Coronary artery (tissue), 2 donors: ENCODE measurements at places on chromosomes 5 and 9.

DNA sequence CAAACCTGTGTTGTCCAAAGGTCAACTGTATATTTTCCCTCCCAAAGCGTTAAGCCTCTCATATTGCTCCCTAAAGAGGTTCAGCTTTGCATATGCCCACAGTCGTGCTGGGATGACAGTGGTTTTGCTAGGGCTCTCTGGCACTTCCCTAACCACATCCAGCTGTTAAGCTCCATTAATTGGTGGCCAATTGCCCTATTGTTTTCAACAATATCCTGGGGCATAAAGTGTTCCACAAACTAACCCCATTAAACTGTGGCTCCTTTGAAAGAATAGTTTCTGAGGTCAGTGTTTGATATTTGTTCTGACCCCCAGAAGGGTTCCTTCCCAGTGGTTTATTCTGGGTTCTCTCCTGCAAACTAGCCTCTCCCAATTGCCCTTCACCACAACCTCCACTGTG is 194.5 kb downstream of the HSD17B3 start:
- no peak for DNase-seq

DNA sequence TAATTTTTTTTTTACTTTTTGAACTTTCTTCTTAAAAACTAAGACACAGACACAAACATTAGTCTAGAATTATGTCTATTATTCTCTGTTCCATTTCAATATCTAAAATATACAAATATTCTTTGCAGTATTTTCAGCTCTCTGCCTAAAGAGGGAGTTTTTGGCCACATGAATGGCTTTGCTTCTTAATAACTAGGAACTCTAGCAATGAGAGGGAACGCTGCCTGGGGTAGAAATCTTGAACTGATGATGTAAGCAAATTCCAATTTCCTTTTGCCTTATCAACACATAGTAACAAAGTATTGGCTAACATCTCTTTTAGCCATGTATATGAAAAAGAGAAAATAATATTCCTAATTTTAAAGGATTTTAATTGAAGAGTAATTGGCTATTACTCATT is 51.9 kb downstream of the SLC25A46 start:
- no peak for DNase-seq

GRCh38 chr5:177123789-177124485 is 9.6 kb upstream of the NSD1 start:
- DNase-seq = no peak

- DNase-seq = no peak
Measured at GRCh38 chr5:124530916-124531315, 215.5 kb downstream of the ZNF608 start.

DNA sequence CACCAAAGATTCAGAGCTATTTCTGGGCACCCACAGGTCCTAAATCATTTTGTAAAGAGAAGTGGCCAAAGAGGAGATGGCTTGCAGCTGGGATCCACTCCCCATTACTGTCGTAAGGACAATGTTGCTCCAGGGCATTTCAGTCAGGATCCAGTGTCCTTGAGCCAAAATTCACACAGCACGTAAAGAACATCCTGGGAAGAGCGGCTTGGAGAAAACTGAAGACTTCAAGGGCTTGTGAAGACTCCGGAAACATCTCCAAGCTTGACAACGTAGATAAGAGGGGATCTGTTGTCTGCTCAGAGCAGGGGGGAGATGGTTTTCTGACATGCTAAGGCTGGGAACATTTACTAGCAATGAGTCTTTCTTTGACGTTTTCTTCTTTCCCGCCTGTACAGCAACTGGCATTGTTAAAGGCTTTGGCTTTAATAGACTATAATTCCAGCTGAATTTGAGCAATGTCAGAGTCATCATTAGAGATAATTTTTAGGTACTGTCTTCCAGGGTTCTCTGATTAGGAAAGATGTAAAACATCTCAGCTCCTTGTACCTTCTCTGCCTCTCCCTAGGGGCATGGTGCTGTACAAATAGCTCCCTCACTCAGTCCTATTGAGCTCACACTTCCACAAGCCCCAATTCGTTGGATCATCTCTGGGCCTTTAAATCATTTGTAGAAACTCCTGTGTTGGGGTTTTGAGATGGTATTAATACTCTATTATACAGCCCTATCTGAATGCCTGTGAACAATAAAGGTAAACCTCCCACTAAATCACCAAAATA is 39.7 kb downstream of the EGFLAM start:
- no peak for DNase-seq

- DNase-seq = no peak
Measured at GRCh38 chr9:18023332-18023731, 444.5 kb downstream of the SH3GL2 start.

GRCh38 chr5:56359809-56360685 is 126.9 kb upstream of the ANKRD55 start:
- no peak for DNase-seq

DNA sequence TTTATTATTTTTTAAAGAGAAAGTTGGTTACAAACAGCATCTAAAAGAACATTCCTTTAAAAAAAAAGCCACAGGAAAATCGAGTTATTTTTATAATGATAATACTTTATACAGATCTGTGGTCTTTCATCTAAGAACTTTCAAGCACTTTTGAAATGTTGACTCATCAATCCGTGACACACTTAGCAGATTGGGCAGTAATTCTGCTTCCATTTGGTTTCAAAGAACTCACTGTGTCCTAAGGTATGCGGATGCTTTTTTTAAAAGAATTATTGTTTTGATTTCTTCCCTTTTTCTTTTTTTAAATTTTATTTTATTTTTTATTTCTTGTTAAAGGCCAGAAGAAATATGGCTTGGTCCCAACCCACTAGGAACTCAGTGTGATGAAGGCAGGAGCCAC is 147.8 kb downstream of the AOPEP start:
- DNase-seq = no peak

GRCh38 chr5:160306696-160307095 is 5.7 kb downstream of the CCNJL start:
- DNase-seq = no peak

DNA sequence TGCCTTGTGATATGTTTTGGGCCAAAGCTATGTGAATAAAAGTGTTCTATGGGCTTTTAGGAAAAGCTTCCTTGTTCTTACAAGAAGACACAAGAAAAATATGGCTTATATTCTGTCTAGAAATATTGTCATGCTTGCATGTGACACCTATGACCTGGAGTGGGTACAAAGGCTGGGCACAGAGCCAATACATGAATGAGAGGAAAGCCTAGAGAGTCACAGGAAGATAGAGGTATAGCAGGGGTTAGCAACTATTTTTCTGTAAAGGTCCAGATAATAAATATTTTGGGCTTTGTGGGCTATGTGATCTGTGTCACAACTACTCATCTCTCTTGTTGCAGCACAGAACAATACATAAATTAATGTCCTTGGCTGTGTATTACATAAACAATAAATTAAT is 196.6 kb upstream of the CD180 start:
- no peak for DNase-seq

GRCh38 chr5:164470312-164470711 is 964.9 kb downstream of the MAT2B start:
- DNase-seq = no peak

DNA sequence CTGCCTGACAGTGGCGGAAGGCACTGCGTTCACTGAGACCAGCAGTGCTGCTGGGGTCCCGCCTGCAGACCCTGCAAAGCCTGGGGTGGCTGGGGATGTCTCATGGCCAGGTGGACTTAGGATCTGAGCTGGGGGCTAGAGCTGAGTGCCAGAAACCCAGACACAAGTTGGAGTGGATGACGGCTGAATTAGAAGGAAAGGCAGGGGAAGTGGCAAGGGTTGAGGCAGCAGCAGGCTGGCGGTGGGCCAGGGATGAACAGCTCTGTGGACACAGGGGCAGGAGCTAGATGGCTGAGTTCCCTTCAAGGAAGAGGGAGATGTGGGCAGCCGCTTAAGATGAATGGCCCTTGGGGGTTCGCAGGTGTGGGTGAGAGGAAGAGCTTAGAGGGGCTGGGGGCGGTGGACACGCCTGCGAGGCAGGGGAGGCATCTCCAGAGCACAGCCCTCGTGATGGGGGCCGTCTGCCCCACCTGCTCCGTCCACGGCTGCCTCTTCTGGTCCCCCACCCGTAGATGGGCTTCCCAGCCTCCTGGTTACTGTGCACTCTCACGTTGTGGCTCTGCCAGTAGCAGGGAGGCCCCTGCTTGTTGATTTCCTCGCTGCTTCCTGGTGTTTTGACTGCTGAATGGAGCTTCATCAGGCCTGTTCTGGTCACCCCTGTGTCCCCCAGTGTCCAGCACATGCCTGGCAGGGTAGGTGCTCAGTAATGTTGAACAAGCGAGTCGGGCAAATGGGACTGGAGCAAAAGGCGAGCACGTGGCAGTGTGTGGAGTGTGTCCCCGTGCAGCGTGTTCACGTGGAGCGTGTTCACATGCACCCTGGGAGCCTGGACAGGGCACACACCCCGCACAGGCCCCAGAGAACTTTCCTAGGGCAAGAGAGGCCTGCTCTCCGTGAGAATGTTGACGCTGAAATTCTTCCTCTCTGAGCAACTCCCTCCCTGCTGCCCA is 168.2 kb downstream of the CACNA1B start:
- DNase-seq = peak; percentile 69

- no peak for DNase-seq
Measured at GRCh38 chr5:93569300-93570160, 11.5 kb downstream of the NR2F1-AS1 start.

DNA sequence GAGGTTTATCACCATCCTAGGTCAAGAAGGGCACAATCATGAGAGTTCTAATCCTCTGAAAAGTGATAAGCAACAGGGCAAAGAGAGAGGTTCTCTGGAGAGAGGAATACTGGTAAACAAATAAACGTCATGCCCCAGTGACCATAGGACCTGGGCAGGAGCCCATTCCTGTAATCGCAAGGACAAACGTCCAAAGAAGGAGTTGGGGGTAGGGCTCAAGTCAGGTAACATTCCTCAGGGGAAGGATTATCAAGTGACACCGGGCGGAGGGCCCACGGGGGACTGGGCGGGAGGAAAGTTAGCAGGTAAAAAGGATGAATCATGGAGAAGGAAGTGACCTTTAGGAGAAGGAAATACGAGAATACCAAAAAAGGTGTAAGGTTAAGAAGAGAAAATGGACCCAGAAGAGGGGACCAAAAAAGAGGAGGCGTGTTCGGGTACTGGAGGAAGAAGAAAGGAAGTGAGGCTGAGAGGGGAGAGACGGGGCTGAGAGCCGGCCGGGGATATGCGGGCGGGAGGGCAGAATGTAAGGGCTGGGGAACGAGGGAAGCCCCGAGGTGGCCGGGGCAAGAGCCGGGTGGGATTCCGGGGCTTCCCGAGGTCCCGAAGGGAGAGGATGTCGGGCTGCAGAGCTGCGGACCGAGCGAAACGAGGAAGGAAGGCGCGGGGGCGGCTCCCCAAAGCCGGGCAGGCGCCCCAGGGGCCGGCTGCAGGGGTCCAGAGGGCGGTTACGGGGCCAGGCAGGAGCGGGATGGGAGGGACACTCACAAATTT is 583 bp downstream of the DIAPH1 start:
- DNase-seq = peak; percentile 81

DNA sequence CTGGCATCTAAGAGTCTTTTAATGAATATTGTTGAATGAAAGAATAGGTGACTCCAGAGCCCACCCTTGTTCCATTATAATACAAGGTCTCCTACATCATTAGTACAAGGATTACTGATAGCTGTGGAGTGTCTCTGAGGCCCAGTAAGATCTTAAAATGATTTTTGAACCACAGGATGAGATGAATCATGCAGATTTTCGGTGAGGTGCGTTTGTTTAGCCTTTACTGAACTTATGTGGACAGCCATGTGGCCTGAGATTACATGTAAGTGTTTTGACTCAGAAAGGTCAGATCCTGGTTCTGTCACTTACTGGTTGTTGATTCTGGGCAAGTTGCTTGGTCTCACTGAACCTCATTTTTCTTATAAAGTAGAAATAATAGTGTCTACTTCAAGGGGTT is 21.6 kb downstream of the NFX1 start:
- no peak for DNase-seq

GRCh38 chr5:6544561-6544935 is 88.3 kb downstream of the NSUN2 start:
- DNase-seq = peak; percentile 58

GRCh38 chr9:16501726-16502125 is 368.7 kb downstream of the BNC2 start:
- no peak for DNase-seq
